ENCODE measurements at places on chromosomes 2 and 18. TPM values are rescaled to one million over a fixed set of nuclear protein-coding genes. Genes with fewer than 3 reads are reported as not detected.

IL18RAP gene
- total RNA-seq = not detected

GBX2 gene
- not detected for total RNA-seq

THUMPD2 gene
- 17.2 TPM for total RNA-seq

MAPK4 gene
- total RNA-seq = not detected

GRCh38 chr18:23971666-23972230 lies 42.8 kb upstream of the TTC39C start:
- no peak for DNase-seq

DNA sequence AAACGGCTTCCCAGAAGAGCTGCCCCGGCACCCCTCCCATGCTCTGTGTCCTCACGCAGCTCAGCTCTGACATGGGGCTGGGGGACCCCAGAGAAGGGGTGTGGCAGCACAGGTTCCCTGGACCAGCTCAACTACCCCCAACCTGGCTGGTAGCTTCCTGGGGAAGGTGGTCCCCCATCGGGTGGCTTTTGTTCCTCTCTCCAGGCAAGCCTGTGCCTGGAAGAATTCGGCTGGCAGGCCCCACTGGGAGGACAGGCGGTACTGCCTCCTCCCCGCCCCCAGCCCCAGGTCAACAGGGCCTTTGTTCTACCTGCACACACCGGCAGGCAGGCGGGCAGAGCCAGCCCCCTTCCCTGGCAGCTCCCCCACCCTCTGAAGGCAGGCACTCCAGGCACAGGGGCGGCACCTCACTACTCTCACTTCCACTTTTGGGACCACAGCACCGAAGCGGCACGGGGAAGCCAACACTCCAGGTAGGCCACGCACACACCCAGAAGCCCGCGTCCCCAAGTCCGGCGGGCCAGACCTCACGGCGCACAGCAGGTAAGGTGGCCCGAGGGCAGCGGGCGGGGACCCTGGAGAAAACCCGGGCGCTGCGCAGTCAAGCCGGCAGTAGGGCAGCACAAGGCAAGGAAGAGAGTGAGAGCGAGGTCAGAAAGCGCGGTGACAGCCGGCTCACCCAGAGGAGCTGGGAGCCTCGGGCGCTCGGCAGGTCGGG lies 1.3 kb downstream of the HS6ST1 start:
- no peak for DNase-seq

GRCh38 chr2:98026927-98027522 lies 31.3 kb upstream of the TMEM131 start:
- no peak for DNase-seq

DNA sequence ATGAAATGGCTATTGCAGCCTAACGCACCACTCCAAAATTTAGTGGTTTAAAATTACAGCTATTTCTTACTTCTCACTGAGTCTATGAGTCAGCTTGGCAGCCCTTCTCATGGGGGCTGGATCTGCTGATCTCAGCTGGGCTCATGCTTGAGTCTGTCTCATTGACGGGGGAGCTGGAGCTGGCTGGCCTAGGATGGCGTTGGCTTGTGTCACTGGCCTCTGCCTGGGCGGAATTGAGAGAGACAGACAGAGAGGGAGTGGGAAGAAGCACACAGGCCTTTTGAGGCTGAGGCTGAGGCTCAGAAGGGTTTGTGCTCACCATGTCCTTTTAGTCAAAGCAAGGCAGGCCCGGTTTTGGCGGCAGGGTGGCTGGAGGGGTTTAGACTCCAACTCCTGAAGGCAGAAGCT lies 412.1 kb upstream of the MYT1L start:
- DNase-seq = no peak

GRCh38 chr2:174952607-174953006 lies 52.6 kb downstream of the CHN1 start:
- no peak for DNase-seq

DNA sequence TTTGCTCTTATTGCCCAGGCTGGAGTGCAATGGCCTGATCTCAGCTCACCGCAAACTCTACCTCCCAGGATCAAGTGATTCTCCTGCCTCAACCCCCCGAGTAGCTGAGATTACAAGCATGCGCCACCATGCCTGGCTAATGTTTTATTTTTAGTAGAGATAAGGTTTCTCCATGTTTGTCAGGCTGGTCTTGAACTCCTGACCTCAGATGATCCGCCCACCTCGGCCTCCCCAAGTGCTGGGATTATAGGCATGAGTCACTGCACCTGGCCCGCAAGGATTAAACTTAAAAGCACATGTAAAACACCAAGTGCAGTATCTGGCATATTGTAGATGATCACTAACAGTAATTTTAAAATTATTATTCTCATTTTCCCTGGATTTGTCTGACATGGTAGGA lies 72.9 kb downstream of the C1QL2 start:
- DNase-seq = no peak

DNA sequence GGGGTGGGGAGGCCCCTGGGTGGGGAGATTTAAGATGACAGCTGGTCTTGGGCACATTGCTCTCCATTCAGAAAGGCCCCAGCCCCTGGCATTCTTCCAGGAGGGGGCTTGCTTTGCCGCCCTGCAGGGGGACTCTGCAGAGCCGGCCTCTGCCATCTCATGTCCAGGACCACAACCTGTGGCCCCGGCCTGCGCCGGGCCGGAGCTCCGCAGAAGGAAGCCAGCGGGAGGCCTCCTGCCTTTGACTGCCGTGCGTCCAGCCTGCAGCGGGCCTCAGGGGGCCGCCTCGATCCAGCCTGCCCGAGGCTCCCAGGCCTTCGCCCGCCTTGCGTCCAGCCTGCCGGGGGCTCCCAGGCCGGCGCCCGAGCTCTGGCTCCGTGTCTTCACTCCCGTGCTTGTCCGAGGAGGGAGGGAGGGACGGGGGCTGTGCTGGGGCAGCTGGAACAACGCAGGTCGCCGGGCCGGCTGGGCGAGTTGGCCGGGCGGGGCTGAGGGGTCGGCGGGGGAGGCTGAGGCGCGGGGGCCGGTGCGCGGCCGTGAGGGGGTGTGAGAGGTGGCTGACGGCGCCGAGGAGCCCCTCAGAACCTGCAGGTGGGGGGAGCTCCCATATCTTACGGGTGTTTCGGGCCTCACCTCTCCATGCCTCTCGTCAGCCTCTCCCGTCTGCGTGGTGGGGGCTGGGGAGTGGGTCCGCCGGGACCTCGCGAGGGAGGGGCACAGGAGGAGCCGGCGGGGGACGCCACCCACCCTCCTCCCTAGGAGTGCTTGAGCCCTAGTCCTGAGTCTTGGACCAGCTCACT lies 20.4 kb downstream of the GPC1 start:
- no peak for DNase-seq

- DNase-seq = peak; percentile 58
Measured at GRCh38 chr2:156147594-156148330, 184.8 kb downstream of the NR4A2 start.

DNA sequence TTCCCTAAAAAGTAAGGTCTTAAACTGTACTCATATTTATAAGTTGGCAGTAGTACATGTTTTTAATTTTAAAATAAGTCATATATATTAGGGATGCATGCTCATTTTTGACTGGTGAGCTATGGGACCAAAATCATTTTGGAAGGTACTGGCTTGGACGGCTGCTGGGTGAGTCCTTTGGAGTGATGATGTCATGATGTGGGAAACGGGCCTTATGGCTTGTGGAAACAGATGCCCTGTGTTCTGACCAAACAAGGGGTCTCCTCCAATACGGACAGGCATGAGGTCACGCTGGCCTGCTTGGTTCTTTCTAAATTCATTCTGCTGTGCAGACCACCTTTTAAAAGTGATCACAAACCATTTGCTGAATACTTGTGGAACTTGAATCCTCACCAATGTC lies 109.2 kb upstream of the MGAT5 start:
- no peak for DNase-seq

GRCh38 chr2:15303874-15304273 lies 257.3 kb downstream of the NBAS start:
- DNase-seq = no peak

GRCh38 chr2:98282109-98282508 lies 64.1 kb upstream of the CNGA3 start:
- DNase-seq = no peak

- no peak for DNase-seq
Measured at GRCh38 chr2:70905443-70906421, 30.0 kb upstream of the ATP6V1B1 start.

DNA sequence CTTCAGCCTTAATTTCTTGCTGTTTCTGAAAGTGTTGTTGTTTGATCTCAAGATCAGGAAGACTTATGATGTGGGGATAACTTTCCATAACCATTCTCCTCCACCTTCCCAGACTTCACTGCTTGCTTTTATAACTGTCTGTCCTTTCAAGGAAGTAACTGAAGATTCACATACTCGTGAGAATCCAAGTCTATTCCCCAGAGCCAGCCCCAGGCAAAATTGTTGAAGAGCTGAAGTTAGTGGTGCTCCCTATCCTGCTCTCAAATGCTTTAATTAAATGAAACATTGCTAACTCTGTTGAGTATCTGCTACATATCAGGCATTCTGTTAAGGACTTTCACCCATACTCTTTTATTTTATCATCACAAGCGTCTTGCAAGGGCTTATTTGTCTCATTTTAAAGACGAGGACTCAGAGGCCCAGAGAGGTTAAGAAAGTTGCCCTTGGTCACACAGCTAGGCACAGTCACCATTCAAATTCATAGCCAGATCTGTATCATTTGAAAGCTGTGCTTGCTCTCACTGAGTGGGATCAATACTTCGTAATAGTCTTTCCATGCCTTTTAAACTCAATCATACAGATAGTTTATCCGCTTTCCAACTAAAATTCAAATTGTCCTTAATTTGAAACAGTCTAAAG lies 189.8 kb upstream of the TCF4 start:
- DNase-seq = no peak

DNA sequence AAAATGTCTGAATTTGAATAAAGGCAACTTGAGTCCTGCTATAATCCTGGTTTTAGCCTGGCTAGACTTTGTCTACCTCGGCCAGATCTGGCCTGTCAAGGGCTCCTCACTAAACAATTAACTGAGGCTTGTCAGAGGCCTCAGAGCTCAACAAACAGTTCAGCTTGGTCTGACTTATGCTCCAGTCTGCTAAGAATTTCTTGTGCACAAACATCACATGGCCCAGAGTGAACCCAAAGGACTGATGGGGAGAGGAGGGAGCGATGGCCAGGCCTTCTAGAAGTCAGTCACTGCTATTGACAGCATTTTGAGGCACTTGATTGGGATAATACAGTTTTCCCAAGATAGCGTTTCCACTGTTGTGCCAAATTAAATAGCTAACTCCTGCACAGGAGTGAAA lies 555.1 kb upstream of the ID2 start:
- no peak for DNase-seq

DNA sequence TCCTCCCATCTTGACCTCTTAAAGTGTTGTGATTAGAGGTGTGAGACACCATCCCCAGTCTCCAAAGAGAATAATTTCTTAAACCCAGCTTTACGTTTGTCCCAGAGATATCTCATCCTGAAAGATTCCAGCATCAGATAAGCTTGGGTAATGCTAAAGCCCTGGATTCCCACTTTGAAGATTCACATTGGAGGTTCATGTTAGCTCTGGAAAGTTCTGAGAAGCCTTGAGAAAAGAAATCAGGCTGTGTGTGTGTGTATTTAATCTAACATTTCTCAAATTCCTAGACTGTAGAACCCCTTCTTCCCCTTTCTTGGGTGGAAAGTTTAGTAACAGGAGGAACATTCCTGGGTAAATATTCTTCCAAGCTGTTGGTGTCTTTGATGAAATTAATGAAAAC lies 18.0 kb downstream of the ZNF532 start:
- DNase-seq = no peak

- DNase-seq = no peak
Measured at GRCh38 chr2:102117472-102117858, 25.1 kb upstream of the IL1R1 start.

DNA sequence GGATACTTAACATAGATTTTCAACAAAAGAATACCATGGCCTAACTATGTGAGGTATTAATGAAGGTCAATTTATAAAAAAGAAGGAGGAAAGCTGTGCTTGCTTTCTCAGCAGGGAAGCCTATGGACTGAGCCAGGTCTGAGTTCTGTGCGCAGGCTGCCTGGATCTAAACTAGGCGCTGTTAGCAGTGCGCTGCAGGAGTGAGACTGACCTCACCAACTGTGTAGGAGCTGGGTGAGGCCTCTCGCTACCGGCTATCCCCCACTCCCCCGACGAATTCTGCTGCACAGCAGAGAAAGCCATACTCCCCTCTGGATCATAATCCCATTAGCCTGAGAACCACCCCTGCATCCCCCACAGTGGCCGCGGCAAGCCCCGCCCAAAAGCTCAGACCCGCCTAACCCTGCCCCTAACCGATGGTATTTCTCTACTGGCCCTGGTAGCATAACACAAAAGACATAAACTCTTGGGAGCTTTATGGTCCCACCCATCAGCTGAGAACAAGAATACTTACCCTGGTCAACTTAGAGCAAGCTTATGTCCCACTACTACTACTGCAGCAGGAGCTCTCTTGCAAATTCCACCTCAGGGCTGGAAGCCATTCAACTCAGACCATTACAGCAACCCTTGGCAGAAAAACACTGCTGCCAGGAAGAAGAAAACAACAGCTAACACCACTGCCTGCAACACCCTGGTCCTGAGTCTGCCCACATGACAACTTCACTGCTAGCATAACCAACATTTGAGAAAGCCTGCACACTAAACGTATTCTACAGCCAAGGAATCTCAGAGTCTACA lies 28.0 kb downstream of the SULT1C2 start:
- no peak for DNase-seq

- DNase-seq = no peak
Measured at GRCh38 chr2:213036836-213037235, 114.6 kb downstream of the IKZF2 start.

DNA sequence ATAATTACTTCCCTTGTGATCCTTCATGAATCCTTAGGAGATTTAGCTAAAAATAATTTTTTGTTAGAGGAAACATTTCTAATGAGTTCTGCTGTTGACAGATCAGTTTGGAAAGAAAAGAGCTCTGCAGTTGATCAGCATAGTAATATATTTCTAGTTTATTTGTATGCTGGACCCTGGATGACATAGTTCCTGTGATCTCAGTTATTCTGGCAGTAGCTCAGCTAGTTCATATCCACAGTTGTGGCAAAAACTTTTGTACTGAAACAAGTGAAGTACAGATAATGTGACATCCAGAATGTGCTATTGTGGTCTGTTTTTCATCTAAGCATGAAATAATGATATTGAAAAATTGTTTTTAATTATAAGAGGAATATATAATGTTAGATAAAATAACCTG lies 33.7 kb downstream of the ABI2 start:
- no peak for DNase-seq

DNA sequence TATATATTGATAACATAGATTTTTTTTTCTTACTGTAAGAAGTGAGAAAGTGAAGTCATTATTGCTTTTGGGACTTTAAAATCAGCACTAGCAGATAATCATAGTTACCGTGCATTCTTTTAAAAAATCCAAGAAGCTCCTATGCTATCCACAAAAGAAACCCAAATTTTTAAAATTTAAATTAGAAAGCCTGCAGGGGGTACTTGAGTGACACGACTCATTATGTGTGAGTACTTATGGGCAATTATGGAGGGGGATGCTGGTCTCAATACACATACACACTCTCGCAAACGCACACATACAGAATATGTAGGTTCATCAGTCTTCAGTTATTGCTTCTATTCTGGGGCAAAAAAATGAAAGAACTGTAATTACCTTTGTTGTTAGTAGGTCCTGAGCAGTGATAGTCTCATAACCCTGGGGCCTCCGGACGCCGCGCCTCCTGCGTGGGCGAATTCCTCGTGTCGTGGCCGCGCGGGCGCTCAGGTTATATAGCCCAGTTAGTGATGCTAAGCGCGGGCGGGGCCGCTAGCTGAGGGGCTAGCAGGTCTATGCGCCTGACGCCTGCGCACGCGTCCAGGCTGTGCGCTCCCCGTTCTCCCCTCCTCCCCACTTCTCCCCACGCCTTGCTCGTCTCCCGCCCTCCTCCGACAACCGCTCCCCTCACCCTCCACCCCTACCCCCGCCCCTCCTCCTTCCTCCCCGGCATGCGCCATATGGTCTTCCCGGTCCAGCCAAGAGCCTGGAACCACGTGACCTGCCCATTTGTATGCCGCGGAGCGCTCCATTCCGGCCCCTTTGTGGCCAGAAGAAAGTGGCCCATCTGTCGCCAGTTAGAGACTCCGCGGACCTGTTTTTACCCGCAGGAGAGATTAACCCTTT lies at the start of gene NEUROD1:
NEUROD1 (minus strand) TSS at position 463 of the 882 bp plus-strand sequence. CDS start 1,657 bp downstream, outside the sequence.
- no peak for DNase-seq
